ENCODE measurements at places on chromosomes 5 and 9.

- DNase-seq: no peak
These were observed 960 bp upstream of the GFRA3 start for GRCh38 chr5:138275379-138275782.

DNA sequence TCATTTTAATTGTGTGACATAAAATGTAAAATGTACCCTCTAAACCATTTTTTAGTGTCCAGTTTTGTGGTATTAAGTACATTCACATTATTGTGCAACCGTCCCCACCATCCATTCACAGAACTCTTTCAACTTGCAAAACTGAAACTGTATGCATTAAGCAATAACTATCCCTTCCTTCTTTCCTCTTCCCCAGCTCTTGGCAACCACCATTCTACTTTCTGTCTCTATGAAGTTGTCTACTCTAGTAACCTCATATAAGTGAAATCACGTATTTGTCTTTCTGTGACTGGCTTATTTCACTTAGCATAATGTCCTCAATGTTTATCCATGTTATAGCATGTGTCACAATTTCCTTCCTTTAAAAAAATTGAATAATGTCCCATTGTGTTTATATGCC, 142.4 kb downstream of the C9orf152 start:
- no peak for DNase-seq

DNA sequence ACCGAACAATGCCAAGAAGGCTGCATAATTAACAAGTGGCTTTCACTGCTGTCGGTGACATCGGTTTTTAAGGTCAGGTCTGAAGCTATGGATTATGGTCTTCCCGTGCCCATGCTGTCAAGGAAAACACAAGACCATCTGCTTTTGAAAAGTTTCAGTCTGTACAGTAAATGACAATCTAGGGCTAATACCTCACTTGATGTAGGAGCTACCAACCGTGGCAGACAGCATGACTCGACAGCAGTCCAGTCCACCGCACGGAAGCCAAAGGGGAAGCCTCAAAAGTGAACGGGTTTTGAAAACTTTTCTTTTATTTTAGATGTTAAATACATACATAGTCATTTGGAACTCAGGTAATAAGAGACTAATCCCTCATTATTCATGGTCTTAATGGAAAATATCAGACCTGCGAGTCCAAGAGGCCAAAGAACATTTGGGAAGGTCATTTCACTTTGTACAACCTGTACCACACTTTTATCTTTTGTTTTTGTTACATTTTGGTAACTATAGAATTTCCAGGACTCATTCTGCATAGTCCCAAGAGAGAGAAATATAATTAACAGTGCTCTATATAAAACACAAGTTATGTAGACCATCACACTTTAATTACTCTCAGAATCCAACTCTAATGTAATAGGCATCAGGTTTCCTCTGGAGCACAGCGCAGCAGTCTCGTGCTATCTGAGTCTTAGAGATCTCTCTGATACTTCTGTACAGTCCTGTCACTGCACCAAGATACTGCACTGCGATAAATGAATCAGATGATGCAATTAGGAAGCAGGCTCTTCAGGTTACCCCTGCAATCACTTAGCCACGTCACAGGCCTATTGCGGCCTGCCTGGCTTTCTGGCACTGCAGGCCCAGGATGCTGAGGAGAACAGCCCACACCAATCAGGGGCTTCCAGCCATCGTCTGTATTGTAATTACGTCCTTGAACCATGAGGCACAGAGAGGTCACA, 184.9 kb downstream of the FANCC start:
- DNase-seq: no peak

DNA sequence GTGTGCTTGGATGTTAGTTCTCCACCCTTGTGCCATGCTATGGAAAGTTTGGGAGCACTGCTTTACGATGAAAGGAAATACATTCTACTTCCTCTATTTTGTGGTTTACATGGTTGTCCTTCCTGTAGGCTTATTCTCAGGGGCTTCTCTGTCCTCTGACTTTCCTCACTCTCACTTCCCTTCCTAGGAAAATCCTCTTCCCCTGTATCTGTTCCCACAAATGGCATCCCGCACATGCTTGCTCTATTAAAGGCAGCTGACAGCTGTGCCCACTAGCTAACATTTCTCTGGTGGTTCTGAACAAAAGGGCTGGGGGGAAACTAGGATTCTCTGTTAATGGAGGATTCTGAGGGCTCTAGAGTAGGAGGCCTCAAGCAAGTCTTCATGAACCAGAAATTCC, 52.4 kb downstream of the FAM170A start:
- DNase-seq: no peak

DNA sequence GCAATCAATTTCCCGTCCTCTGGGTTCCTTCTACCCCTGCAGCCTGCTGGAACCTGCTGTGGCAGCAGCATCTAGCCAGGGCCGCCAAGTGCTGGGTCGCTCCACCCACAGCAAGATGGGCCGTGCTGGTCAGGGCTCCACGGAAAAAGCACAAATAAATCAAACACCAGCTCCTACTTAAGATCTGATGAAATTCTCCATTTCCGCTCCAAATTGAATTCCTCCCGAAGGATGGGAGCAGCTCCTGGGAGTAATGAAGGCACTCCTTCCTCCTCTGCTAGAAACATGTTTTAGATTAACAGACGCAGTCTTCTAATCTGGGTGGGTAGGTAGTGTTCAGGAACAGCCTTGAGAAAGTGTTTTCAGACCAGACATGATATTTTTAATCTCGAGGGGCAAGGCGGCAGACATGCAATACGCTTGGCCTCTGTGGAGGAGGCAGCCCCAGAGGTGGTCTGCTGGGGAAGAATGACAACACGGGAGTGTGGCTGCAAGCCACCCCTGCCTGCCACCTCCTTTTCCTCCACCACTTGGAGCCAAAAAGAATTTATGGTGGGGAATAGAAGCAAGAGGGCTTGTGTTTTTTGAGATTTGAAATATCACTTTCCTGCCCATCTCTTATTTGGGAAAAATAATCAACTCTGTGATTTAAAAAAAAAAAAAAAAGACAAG, 194.1 kb downstream of the AOPEP start:
- no peak for DNase-seq

- DNase-seq: no peak
These were observed 467.3 kb upstream of the PIK3R1 start for GRCh38 chr5:67748165-67748690.

DNA sequence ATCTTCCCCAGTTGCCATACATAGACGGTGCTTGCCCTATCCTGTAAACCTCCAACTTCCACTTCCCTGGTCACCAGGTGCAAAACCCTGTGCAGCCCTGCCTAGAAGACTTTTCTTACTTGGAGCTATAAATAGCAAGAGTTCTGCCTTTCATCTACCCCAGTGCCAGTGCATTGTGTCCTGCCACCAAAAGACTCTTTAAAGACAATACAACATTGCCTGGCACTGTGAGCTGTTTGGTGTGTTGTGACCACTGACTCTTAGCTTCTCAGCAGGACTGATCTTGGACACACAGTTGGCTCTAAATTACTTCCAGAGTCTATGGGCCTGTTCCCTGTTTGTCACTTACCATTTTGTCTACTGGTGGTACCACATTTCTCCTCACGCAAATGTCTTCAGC, 608.1 kb downstream of the CDH9 start:
- DNase-seq: no peak

GRCh38 chr9:137370865-137371520, 52.0 kb downstream of the EXD3 start:
- no peak for DNase-seq

DNA sequence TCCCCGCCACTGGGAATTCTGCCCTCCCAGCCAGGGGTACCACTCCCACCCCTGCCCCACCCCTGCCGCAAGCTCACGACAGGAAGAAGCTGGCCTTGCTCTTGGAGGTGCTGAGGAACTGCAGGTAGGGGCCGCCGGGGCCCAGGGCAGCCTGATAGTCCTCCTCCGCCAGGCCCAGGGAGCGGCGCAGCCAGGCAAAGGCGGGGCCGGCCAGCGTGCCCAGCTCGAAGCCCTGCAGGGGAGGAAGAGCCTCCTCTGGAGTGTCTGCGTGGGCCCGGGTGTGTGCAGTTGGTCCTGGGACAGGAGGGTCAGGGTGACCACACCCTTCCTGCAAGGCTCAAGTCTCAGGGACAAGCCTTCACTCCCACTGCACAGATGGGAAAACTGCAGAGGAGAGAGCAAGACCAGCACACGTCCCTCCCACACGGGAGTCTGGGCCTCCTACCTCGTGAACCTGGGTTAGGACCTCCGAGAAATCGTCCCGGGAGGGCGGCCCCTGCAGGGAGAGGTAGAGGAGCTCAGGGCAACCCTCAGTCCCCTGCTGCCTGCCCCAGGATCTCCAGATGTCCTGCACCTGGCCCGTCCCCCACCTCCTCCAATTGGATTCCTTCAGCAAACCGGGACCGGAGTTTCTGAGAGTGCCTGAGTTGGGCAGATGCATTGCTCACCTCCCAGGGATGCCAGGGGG, 2.4 kb downstream of the PIP5KL1 start:
- DNase-seq: no peak

DNA sequence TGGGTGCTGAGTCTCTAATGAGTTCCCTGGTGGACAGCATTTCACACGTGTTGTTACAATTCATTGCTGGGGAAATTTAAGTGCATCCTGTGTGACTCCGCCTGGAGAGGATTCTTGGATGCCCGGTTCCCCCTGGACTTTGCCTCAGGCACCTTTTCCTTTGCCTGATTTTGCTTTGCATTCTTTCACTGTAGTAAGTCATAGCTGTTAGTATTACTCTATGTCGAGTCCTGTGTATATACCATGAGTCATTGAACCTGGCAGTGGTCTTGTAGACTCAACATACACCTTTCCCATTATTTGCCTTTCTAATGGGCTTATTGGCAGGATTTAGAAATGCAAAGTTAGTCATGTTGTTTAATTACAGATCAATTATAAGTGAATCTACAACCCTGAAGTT, 81.9 kb upstream of the DHFR start:
- DNase-seq: no peak

DNA sequence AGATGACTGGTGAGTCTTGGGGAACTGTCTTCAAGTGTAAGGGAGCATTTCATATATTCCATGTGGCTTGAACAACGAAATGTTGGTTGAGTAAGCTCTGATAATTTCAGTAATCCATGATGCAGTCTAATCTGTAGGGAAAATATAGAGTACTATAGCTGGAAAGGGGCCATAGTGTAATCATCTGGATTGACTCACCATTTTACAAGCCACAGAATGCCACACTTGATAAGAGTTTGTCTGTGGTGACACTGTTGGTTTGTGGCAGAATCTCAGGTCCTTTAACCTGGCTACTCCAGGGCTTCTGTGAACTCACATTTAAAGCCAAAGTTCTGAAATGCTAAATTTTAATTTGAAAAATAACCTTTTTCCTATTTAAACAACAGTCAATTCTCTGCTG, 16.3 kb upstream of the MAML1 start:
- DNase-seq: no peak

DNA sequence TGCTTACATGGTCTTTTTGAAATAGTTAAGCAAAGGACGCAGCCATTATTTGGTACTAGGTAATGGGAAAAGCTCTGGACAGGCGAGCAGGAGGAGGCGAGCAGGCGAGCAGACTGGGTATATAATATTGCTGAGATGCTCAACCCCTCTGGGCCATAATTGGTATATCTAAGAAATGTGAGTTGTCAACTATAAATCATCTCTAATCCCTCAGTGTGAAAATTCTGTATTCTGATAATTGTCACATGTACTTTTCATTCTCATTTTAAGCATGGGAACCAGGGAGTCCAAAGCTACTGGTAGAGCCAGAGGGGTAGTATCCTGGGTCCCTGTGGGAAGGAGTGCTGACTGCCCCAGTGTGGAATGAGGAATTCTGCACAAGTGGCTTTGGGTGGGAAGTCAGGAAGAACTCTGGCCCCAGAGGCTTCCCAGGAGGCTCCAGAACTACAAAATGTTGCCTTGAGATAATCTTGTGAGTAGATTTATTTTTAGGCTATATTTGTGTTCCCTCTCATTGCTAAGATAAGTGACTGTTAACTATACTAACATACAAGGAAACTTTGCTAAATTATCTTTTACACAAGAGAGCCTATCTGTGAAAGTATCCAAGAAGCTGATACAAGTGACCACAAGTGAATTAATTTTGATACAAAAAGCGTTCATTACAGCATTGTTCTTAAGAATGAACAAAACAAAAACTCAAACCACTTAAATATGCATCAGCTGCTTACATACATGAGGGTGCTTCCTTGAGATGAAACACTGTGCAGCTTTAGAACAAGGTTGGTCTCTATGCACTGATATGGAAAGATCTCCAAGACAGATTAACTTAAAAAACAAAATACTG, 70.5 kb upstream of the TNFAIP8 start:
- DNase-seq: no peak

DNA sequence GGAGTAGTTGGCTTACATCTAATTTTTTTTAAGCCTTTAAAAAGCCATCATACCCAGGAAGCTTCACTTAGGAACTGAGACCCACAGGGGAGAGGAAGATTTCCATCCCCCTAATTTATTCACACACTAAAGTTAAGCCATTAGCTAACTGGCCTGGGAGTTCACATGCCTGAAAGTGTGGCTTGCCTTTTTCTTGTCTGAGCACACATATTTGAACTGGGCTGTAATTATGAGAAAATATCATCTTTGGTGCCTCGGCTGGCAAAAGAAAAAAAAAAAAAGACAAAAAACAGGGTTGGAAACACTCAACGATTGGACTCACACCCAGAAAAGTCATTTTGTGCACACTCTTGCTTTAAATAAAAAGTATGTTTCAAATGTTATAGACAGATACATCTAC, 847.3 kb downstream of the MAT2B start:
- no peak for DNase-seq

DNA sequence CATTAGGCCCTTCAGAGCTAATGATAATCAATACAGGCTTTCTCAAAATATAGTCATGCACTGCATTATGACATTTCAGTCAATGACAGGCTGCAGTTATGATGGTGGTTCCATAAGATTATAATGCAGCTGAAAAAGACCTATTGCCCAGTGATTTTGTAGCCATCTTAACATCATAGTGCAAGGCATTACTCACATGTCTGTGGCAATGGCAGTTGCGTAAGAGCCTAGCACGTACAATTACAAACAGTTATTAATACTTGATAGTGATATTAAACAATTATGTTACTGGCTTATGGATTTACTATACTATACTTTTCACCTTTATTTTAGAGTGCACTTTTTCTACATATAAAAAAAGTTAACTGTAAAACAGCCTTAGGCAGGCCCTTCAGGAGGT, 214.8 kb downstream of the ISL1 start:
- DNase-seq: no peak

DNA sequence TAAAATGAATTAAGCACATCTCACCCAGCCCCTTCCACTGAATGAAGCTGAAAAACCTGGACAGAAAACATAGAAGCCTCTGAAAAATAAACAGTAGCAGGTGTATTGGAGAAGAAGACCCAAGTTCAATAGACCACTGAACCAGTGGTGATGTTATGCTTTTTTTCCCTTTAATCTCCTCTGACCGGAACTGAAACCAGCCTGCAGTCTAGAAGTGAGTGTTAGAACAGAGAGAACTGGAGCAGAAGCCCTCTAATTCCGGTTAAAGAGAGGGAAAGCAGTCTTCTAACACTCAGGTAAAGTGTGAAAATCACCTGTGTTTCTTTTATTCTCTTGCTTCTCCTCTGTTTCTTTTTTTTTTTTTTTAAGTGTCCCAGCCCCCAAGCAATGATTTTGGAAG, 83.5 kb upstream of the CCL21 start:
- no peak for DNase-seq

DNA sequence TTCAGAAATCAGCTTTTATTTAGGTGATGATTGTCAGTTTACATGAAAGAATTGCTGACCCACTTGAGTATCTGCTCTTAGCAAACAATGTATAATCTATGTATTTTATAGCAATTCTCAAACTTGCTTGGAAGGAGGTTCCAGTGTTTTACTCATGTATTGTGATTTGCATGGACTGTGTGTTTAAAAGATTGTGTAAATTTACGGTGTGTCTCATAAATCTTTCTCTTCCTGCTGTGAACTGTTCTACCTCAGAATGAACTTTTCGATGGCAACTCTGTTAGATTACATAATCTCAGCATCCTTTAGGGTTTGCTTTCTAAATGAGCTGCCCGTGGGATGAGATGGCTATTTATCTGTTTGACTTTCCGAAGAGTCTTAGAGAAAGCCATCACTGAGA, 122.5 kb downstream of the MEF2C start:
- no peak for DNase-seq

All from stimulated activated CD8-positive, alpha-beta memory T cell treated with anti-CD3 and anti-CD28 coated beads, Interleukin-15, amount 100 ng/mL, for 4 hours (primary cell).